ENCODE measurements at places on chromosomes 1 and 21.

DNA sequence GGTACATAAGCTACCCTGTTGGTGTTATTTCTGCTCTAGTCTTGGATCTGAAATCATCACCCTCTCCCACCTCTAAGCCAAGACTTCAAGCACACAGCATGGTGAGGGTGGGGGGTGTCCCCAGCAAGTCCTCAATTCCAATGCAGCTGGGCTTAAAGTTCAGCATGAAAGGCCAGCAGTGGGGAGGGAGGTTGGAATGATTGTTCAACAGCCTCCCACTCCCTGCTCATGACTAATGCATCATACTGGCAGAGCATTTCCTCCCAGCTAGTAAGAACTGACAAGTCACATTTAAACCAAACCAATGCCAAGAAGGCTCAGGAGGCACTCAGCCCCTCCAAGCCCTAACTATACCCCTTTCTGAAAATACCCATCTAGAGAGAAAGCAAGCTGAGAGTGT is 50.1 kb downstream of the TIAM1 start:
- no peak for DNase-seq

- DNase-seq = no peak
Observed at GRCh38 chr1:157161901-157162300, 23.7 kb upstream of the ETV3 start.

DNA sequence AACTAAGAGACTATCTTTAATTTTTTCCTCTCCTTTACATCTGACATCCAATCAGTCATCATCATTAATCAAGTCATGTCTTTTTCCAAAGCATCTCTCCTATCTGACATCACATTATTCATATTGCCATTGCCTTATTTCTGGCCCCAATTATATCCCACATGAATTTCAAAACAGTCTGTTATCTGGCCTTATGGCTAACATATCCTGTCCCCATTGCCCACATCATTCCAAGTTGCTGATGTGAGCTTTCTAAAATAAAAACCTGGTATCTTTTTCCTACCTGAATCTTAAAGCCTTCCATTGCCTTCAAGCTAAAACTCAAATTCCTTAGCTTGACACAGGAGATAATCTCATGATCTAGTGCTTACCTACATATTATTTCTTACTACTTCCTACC is 283.9 kb downstream of the LRRC40 start:
- no peak for DNase-seq

DNA sequence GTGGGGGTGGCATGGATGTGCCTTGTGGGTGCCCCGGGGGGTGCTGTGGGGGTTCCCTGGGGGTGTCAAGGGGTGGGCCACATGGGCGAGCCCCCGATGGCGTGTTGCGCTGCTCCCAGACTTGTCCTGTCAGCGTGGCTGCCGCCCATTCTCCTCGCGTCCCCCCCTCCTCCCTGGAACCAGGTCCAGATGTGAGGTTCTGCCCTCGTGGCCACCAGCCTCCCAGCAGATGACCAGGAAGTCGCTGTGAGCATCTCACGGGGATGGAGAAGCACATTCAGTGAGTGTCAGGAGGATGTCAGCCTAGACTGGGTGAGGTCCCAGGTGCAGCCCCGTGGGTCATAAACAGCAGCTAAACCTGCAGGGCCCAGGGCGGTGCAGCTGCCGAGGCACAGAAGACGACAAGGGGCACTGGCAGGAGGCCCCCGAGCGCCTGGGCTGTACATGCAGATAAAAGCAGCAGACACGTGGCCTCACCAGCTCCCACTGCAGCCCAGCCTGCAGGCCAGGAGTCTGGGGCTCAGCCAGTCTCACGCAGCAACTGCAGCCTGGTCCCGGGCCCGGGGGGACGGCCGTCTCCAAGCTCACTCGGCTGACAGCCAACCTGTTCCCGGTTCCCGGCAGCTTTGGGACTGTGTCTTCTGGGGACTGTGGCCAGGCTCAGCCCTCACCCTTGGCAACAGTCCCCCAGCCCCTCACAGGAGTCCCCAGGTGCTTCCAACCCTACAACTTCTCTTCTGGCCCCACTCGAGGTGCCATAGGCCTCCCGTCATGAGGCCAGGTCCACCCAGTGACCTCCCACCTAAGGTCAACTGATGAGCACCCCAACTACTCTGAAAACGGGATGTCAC is 17.5 kb upstream of the COL6A2 start:
- DNase-seq = peak; percentile 64

GRCh38 chr1:10774615-10775310 is 21.7 kb downstream of the CASZ1 start:
- DNase-seq = no peak

- peak; percentile 56 for DNase-seq
Observed at GRCh38 chr1:160291248-160292220, 6.6 kb upstream of the PEX19 start.

DNA sequence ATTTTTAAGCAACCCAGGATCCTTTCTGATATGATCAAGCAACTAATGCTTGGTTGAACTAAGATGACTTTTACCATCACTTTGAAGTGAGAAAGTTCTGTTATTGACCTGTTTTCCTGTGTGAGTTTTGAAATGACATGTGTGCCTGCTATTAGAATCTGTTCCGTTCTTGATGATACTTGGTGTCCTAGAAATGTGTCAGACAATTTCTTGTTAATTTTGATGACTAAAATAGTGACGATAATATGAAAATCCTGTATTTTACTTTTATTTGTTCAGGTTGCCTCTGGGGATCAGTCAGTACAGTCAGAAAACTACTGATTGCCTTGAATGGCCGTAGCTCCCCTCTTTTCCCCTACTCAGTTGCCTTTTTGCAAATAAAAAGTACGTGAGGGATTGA is 228.0 kb downstream of the RYR2 start:
- DNase-seq = no peak

DNA sequence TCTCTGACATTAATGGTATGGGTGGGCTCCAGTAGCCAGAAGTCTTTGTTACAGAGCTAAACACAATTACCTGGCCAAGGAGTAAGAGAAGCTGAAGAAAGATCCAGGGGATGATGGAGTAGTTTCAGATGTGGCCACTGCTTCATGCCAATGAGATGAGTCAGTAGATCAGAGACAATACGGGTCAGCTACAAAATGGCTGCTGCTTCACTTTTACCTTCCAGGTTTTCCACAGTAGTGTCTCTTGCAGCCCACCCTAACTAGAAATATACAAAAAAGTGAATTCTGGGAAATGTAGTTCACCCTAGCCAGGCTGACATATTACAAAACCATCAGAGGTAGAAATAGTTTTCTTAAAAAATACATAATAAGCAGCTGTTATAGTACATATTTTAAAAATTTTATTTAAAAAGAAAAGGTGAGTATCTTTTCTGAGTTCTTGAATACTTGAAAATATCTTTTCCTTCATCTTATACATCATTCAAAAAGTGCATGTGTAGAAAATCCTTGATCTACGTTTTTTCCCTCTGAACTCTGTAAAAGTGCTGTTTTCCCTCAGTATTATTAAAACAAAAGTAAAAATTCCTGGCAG is 36.1 kb downstream of the LRIF1 start:
- no peak for DNase-seq

GRCh38 chr1:91057784-91058183 is 35.9 kb upstream of the ZNF644 start:
- DNase-seq = no peak

DNA sequence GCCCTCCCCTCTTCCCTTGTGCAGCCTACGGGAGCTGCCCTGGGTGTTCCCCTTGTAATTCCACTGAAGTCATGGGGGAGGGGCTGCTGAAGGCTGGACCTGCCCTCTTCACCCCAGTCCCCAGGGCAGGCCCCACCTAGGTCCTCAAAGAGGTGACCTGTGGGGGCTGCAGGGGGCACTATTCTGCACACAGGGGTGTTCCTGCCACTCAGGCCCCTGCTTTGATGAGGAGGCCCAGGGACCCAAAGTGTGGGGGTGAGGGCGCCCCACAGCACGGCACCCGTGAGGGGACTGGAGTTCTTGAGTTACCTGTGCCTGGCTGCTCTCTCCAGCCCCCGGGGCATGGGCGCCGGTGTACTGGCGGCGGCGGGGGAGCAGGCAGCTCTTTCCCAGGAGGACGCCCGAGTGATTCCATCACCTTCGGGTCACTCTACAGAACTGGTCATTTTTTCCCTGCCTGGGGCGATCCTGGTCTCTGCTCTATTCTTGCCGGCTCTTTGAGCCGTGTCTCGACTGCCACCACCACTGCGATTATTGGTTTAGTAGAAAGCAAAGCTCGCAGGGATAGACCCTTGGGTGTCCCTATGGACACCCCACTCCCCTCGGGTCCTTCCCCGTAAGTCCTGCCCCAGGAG is 6.9 kb upstream of the PRDM16 start:
- DNase-seq = peak; percentile 29

DNA sequence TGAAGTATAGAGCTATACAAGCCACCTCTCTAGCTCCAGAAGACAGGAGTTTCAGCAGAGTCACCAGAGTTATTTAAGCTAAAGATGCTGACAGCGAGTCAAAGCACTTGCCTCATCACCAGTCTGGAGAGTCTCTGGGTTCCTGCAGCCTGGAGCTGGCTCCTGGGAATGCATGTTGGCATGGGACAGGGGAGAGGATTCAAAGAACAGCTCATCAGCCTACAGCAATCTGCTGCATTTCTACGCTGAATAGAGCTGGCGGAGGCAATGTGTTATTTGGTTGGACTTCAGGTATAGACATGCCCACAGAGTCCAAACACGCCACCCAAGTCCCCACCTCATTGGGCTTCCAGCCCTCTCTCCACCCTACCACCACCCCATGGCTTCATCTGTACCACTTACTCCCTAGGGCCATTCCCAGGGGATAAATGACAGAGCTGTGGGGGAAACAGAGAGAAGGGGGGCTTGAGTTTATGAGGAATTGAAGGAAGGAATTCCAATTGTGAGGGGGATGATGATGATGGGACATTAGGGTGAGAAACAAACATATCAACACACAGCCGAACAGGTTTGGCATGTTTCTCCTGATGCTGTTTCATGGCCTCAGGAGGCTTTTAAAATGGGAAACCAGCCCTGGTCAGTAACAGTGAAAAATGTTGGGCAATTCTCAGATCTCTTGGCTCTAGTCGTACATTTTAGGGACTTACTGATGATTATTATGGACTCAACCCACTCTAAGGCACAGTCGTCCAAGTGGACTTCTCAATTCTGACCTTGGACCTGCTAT is 58.4 kb downstream of the PLEKHA6 start:
- DNase-seq = no peak

GRCh38 chr1:150017206-150017750 is 6.8 kb upstream of the OTUD7B start:
- DNase-seq = no peak

DNA sequence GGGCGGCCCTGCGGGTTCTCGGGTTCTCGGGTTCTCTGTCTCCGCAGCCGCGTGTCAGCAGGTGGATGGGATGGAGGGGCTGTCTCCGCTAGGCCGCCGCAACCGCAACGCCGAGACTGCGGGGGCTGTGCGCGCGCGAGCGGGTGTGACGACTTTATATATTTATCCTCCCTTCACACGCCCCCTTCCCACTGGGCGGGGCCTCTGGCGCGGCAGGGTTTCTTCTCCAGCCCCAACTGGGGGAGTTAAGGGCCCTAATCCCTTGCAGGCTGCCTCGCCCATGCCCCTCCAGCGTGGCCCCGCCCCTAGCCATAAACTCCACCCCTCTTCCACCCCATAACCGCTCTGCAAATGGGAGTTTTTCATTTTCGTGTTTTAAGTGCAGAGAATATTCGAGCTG is 3.4 kb downstream of the IGSF21 start:
- no peak for DNase-seq

DNA sequence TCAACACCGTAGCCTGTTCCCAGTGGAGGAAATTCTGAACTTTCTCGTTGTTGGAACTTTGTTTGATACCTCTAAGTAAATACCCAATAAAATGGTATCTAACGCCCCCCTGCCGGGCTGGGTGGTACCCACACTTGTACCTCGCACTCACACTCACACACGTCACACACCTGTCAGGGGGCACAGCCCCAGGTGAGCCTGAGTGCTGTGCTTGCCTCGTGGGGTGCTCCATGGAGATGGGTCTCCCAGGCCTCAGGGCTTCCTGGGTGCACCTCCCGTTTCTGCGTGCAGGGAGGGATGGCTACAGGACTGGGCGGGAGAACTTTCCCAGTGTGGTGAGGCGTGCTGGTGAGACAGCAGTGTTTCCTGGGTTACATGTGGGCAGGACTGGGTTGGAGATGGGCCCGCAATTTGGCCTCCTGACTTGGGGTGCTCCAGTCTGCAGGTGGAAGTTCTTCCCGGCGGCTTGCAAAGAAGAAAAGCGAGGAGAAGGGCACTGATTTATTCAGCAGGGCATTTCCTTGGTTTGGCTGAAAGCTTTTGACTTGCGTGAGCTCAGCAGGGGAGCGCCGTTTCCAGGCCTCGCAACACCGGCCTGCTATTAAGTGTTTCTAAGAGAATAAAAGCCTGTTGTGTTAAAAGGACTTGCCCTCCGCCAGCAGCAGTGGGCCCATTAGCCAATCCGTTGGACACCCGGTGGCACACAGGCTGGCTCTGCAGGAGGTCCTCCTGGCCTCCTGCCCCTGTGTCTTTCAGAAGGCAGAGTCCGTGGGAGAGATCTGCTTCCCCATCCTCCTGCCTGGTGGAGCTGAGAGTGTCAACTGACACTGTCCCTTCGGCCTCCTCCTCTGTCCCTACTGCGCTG is 79.7 kb downstream of the KIF26B start:
- no peak for DNase-seq

DNA sequence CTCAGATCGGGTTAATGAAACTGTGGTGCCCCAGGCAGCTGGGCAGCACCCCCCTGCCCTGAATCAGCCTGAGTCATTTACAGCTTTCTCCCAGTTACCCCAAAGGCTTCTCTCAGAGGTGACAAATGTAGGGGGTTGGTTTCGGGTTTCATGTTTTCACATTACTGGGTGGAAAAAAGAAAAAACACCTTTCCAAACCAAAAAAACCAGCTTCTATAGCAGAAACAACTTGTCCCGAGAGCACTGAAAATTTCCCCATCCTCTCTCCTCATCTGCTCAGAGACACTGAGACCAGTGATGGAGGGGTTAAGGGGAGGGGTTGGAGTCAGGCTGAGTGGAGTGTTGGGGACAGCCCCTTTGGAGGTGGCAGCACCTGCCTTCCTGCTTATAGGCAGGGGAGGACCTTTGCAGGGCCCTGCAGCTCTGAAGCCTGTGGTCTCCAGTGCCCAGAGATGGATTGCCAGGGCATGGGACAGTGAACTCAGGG is 15.6 kb downstream of the UTP11 start:
- DNase-seq = no peak
